ENCODE measurements at places on chromosomes 3 and 15. TPM values are rescaled to one million over a fixed set of nuclear protein-coding genes. Genes with fewer than 3 reads are reported as not detected.

GRCh38 chr3:17340693-17341092 is 401.7 kb downstream of the TBC1D5 start:
- H3K27me3 ChIP-seq, result no peaks in the 10 kb centered on the region
- H3K4me3 ChIP-seq, result no peak overlapping the region
- no peaks in the 10 kb centered on the region for H3K4me1 ChIP-seq
- no peaks in the 10 kb centered on the region for H3K36me3 ChIP-seq
- no peak overlapping the region for H3K27ac ChIP-seq
- no peak for DNase-seq

DNA sequence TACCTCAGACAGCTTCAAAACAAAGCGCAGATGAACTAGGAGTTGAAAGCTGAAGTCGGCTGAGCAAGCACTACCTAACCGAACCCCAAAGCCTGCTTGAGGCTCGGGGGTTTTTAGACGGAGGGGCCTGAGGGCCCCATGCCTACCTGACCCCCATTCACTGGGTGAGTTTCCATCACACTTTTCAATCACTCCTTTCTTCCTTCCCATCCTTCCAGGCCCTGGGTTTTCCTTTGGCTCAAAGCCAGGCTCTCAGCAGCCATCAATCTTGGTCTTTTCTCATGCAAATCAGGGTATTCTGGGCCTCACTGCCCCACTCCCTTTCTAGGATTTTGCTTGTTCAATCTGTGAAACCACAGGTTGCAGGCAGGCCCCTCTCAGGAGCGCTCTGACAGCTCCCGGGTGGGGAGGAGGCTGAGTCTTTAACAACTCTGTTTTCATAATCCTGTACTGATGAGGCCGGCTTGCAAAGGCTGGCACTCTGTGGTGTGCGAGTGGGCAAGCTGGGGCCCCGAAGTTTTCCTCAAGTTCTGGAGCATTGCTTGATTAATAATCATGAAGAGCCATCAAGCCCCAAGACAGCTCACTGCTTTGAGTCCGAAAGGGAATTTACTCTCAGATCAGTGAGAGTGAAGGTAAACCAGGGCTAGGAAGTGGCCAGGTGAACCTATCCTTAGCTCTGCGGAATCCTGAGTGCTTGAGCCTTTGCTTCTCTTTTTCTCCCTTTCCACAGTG is 97.6 kb downstream of the FRMD4B start:
- peak; percentile 66 for DNase-seq
- no peaks in the 10 kb centered on the region for H3K27me3 ChIP-seq
- H3K36me3 ChIP-seq, result no peaks in the 10 kb centered on the region
- H3K27ac ChIP-seq, result no peak overlapping the region
- H3K4me1 ChIP-seq, result no peaks in the 10 kb centered on the region
- H3K4me3 ChIP-seq, result no peak overlapping the region

- DNase-seq, result no peak
- no peaks in the 10 kb centered on the region for H3K27me3 ChIP-seq
- peak overlapping the region; percentile 85 for H3K4me3 ChIP-seq
- H3K27ac ChIP-seq, result no peak overlapping the region
These were observed 617 bp upstream of the HPS3 start for GRCh38 chr3:149128821-149129220.

The BMF gene
- 18.5 TPM for total RNA-seq

DNA sequence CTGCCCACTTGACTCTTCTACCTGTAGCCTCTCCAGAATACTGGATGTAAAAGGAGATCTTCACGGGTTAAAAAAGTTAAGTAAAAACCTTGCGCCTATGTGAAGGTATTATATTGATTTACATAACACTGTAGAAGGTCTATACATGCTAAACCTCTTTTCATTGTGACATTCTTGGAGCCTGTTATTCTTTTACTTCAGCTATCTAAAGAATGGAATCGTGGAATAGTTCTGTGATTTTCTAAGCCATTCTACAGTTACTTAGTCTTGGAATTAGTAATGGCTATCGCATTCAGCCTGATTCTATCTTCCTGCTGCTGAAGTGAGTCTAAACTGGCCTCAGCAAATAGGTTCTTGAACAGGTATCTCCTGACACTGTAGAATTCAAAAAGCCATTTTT is 430.0 kb upstream of the DPH6 start:
- H3K36me3 ChIP-seq, result no peaks in the 10 kb centered on the region
- no peak overlapping the region for H3K4me3 ChIP-seq
- no peaks in the 10 kb centered on the region for H3K4me1 ChIP-seq

The CDCP1 gene
- 0.13 TPM for total RNA-seq

DNA sequence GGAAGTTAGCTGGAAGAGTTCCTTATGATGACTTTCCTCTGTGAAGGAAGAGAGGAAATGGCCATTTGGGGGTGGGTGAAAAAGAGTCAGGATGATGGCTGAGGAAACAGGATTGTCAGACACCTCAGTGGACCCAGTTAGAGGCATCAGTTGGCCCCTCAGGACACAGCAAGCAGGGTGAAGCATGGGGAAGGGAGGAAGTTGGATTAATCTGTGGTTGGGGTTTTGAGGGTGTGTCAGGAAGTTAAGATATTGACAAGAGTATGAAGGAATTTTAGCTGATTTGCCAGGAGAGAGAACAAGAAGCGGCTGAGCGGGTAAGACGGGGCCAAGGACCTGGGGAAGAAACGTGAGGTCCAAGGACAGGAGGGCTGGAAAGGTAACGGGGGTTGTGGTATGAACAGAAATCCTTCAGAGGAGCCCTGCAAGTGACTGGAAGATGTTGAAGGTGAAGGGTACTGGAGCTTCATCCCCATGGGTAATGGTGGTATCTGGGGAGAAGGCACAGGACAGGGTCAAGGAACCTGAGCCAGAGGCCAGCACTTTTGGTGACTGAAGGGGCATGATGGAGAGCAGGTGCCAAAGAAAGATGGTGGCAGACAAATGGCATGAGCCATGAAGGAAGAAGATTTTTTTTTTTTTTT is 2.7 kb downstream of the UQCC5 start:
- no peak overlapping the region for H3K27ac ChIP-seq
- H3K4me1 ChIP-seq, result no peaks in the 10 kb centered on the region
- no peaks in the 10 kb centered on the region for H3K27me3 ChIP-seq
- H3K36me3 ChIP-seq, result peaks cover 3% of the 10 kb centered on the region
